Naive thymus-derived CD8-positive, alpha-beta T cell (primary cell): ENCODE measurements at places on chromosomes 11 and 22. TPM values are rescaled to one million over a fixed set of nuclear protein-coding genes. Genes with fewer than 3 reads are reported as not detected.

GRCh38 chr11:75654314-75654713, 14.5 kb downstream of the MAP6 start:
- no peak overlapping the region for H3K4me3 ChIP-seq
- DNase-seq = no peak
- peaks cover 5% of the 10 kb centered on the region for H3K27me3 ChIP-seq
- H3K36me3 ChIP-seq = no peaks in the 10 kb centered on the region
- H3K27ac ChIP-seq = no peak overlapping the region
- no peaks in the 10 kb centered on the region for H3K4me1 ChIP-seq

DNA sequence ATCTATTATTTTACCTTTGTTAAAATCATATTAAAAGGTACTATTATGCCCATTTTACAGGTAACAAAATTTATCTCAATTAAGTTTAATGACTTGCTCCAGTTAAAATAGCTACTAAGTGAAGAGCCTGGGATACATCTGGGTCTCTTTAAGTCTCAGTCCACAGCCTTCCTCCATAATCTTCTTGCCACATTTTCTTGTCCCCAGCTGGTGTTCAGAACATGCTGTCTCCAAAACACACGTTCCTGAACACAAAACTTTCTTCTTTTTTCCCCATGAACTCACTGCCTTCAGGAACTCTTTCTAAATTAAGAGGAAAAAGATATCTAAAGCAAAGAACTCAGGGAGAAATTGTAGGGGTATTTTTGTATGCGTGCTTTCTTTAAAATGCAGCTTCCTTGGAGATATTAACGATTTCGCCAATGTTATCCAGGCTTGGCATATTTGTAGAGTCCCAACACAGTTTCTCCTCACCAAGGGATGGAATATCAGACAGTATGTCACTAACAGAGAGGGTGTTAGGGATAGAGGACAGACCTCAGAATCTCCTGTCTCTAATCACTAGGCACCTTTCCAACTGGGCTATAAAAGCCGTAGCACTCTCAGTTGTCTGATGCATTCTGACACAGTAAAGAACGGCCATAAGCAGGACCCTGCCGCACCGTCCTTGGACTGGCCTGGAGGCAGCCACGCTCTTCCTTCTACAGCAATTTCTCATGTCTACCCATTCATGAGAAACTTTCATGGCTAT, 232.8 kb upstream of the BLID start:
- no peak for DNase-seq
- no peak overlapping the region for H3K27ac ChIP-seq
- no peak overlapping the region for H3K4me3 ChIP-seq
- H3K27me3 ChIP-seq = peaks cover 11% of the 10 kb centered on the region
- no peaks in the 10 kb centered on the region for H3K4me1 ChIP-seq

GRCh38 chr22:37806409-37807333, 1.1 kb upstream of the GCAT start:
- peaks cover 21% of the 10 kb centered on the region for H3K27me3 ChIP-seq
- peaks cover 42% of the 10 kb centered on the region for H3K4me1 ChIP-seq
- H3K36me3 ChIP-seq = peaks cover 3% of the 10 kb centered on the region
- H3K27ac ChIP-seq = no peak overlapping the region
- DNase-seq = no peak

DNA sequence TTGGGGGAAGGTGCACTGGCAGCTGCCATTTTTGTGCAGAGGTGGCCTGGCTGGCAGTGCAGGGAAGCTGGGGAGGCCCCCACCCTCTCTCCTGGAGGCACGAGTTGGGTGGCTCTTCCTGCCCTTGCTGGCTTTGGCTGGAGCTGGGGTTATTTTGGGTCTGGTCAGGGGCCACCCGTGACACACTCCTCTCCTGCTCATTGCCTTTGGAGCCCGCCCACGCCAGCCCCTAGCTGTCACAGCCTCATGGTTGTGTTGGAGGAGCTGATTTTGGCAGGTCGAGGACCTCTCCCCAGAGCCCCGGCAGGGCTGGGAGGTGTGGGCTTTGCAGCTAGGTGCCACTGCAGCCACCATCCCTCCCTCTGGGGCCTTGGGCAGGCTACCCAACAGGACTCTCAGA, 21.5 kb downstream of the FBLN1 start:
- H3K4me3 ChIP-seq = no peak overlapping the region
- no peaks in the 10 kb centered on the region for H3K27me3 ChIP-seq
- H3K27ac ChIP-seq = no peak overlapping the region
- no peaks in the 10 kb centered on the region for H3K36me3 ChIP-seq

- H3K4me3 ChIP-seq = peak overlapping the region; percentile 36
- H3K4me1 ChIP-seq = peaks cover 28% of the 10 kb centered on the region
- H3K36me3 ChIP-seq = peaks cover 14% of the 10 kb centered on the region
- no peak for DNase-seq
Observed at GRCh38 chr22:49600468-49600867, 227.2 kb downstream of the BRD1 start.

- peaks cover 2% of the 10 kb centered on the region for H3K27me3 ChIP-seq
- no peak overlapping the region for H3K27ac ChIP-seq
- no peak overlapping the region for H3K4me3 ChIP-seq
- peaks cover 2% of the 10 kb centered on the region for H3K36me3 ChIP-seq
Observed at GRCh38 chr22:27697888-27698287, 103.7 kb downstream of the MN1 start.

- H3K4me3 ChIP-seq = no peak overlapping the region
- H3K27ac ChIP-seq = no peak overlapping the region
- DNase-seq = no peak
- H3K36me3 ChIP-seq = no peaks in the 10 kb centered on the region
Observed at GRCh38 chr11:108097179-108097578, 24.2 kb upstream of the ACAT1 start.

GRCh38 chr22:23278883-23279675, 98.8 kb downstream of the BCR start:
- H3K4me3 ChIP-seq = no peak overlapping the region
- peak; percentile 21 for DNase-seq
- H3K36me3 ChIP-seq = no peaks in the 10 kb centered on the region
- no peaks in the 10 kb centered on the region for H3K27me3 ChIP-seq

Gene SSRP1
- 35.9 TPM for polyA plus RNA-seq

DNA sequence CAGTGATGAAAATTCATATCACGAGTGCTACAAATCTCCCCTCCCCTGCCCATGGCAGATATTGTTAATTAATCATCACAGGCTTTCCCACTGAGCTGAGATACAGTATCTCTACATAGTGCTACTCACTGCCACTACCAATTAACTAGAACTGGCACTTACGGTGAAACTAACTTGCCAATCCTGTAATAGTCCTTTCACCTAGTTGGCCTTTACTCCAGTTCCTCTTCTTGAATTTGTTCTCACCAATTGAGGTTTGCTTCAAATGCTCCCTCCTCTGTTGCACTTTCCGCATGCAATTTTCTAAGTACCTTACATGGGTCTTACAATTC, 11.9 kb upstream of the PRRG4 start:
- H3K4me3 ChIP-seq = no peak overlapping the region
- H3K27ac ChIP-seq = no peak overlapping the region
- no peaks in the 10 kb centered on the region for H3K27me3 ChIP-seq
- DNase-seq = no peak
- no peaks in the 10 kb centered on the region for H3K36me3 ChIP-seq

Gene CAVIN3
- not detected for polyA plus RNA-seq

Gene DCDC1
- polyA plus RNA-seq = not detected

- no peak overlapping the region for H3K27ac ChIP-seq
- DNase-seq = no peak
- H3K4me3 ChIP-seq = no peak overlapping the region
- peaks cover 7% of the 10 kb centered on the region for H3K27me3 ChIP-seq
- H3K4me1 ChIP-seq = peaks cover 2% of the 10 kb centered on the region
Observed at GRCh38 chr11:110070176-110070575, 23.0 kb upstream of the ZC3H12C start.

Gene GALNT18
- not detected for polyA plus RNA-seq

Gene CABP2
- polyA plus RNA-seq = not detected

DNA sequence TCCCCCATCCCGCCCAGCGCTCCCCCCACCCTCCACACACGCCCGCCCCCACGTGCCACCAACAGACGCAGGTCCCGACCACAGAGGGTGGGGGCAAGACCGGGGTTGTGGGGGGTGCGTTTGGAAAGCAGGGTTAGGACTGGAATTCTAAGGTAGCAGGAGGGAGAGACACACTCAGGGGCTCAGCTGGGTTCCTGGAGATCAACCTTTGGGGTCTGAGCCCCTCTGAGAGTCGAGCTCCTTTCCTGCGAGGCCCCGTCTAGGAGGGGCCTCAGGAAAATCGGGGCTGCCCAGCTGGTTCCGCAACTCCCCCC, 429 bp downstream of the PGGHG start:
- peak overlapping the region; percentile 95 for H3K27ac ChIP-seq
- no peak for DNase-seq
- H3K4me1 ChIP-seq = peaks cover 27% of the 10 kb centered on the region
- H3K36me3 ChIP-seq = peaks cover 20% of the 10 kb centered on the region
- H3K27me3 ChIP-seq = no peaks in the 10 kb centered on the region

DNA sequence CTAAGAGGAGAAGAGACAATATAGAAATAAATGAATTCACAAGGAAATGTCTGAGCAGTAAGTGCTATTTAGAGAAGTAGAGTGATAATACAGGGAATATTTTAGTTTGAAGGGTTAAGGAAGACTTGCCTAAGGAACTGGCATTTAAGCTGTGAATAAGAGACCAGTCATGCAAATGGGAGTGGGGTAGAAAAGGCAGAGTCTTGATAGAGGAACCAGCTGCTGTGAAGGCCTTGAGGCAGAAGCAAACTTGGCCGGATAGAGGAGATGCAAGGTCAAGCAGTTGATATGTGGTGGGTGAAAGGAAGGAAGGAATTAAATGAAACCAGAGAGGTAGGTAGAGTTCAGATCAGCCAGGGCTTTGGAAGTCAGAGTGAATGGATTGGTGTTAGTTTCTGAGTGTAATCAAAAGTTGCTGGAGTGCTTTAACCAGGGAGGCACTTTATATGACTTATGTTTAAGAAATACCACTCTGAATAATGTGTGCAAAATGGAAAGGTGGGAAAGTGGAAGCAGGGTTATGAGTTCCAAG, 198.4 kb upstream of the SESN3 start:
- H3K4me1 ChIP-seq = peaks cover 11% of the 10 kb centered on the region
- H3K27ac ChIP-seq = no peak overlapping the region
- no peaks in the 10 kb centered on the region for H3K36me3 ChIP-seq
- no peak for DNase-seq
- peaks cover 3% of the 10 kb centered on the region for H3K27me3 ChIP-seq

Gene NRXN2
- not detected for polyA plus RNA-seq

Gene ACRV1
- not detected for polyA plus RNA-seq

GRCh38 chr11:45560913-45561281, 104.5 kb downstream of the CHST1 start:
- H3K4me1 ChIP-seq = no peaks in the 10 kb centered on the region
- peaks cover 7% of the 10 kb centered on the region for H3K27me3 ChIP-seq
- no peak for DNase-seq
- no peak overlapping the region for H3K4me3 ChIP-seq

GRCh38 chr11:56932572-56933220, 56.0 kb upstream of the OR5AK2 start:
- H3K36me3 ChIP-seq = no peaks in the 10 kb centered on the region
- H3K4me1 ChIP-seq = no peaks in the 10 kb centered on the region
- H3K27ac ChIP-seq = no peak overlapping the region
- peaks cover 2% of the 10 kb centered on the region for H3K27me3 ChIP-seq

DNA sequence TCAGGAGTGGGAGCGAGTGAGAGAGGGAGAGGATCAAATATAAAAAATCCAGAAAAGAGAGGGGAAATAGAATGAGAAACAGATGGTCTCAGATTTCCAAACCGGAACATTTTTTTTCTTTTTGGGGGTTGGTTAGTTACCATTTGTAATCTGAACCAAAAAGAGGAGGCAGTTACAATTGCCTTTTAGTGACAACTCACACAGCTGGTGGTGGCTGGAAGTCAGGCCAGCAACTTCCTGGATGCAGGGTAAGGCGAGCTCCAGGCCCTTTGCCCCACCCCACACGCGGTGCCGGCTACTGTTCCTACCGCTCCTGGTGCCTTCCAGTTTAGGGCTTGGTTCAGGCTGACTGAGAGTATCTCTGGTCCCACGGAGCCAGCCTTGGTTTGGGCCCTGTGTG, 21.0 kb upstream of the UBASH3B start:
- DNase-seq = no peak
- H3K4me1 ChIP-seq = peaks cover 6% of the 10 kb centered on the region
- H3K36me3 ChIP-seq = no peaks in the 10 kb centered on the region
- H3K4me3 ChIP-seq = no peak overlapping the region
- no peaks in the 10 kb centered on the region for H3K27me3 ChIP-seq
- no peak overlapping the region for H3K27ac ChIP-seq

GRCh38 chr22:39703091-39703490, 132.5 kb downstream of the CACNA1I start:
- H3K27me3 ChIP-seq = no peaks in the 10 kb centered on the region
- H3K4me1 ChIP-seq = no peaks in the 10 kb centered on the region
- no peak overlapping the region for H3K4me3 ChIP-seq
- no peak for DNase-seq
- H3K27ac ChIP-seq = no peak overlapping the region

GRCh38 chr11:56234155-56234554, at the start of gene OR5T2:
Gene OR5T2 (minus strand): TSS chr11:56234255. CDS start chr11:56233062, 1,193 bp downstream.
- H3K4me3 ChIP-seq = no peak within 1 kb of the TSS
- no peak within 1 kb of the TSS for H3K27ac ChIP-seq
- no peak for DNase-seq
- H3K36me3 ChIP-seq = no peaks in the 10 kb centered on the region
- no peaks in the 10 kb centered on the region for H3K27me3 ChIP-seq

DNA sequence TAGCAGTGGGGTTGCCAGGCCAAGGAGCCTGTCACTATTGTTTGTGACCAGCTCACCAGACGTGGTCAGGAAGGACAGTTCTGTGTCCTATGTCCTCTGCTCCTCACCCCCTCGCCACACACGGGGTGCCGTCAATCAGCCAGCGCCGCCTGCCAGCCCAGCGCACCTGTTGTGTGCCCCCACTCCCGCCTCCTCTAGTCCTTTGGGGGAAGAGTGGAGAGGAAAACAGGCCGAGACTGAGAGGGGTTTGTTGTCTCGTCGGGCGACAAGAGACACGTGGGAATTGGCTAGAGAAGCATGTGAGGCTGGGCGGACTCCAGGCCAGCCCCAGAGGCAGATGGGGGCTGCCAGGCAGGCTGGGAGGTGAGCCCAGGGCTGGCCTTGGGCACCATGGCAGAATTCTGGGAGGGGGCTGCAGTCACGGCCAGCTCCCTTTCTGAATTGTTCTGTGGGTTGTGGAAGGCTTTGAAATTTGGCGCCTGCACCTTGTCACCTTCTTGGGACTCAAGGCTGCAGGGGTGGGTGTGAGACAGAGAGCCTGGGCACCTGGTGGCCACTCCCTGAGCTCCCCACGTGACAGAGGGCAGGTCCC, 3.1 kb upstream of the KCNQ1OT1 start:
- peaks cover 1% of the 10 kb centered on the region for H3K4me1 ChIP-seq
- H3K36me3 ChIP-seq = peaks cover 10% of the 10 kb centered on the region
- H3K27me3 ChIP-seq = no peaks in the 10 kb centered on the region
- DNase-seq = no peak
- H3K27ac ChIP-seq = no peak overlapping the region
- no peak overlapping the region for H3K4me3 ChIP-seq

GRCh38 chr11:29996016-29996415, 20.8 kb downstream of the KCNA4 start:
- no peak for DNase-seq
- H3K4me1 ChIP-seq = no peaks in the 10 kb centered on the region
- no peak overlapping the region for H3K4me3 ChIP-seq
- H3K36me3 ChIP-seq = no peaks in the 10 kb centered on the region
- no peak overlapping the region for H3K27ac ChIP-seq
- H3K27me3 ChIP-seq = no peaks in the 10 kb centered on the region
